CD4-positive, alpha-beta T cell treated with Interleukin-6 at 100 ng/mL for 8 hours (primary cell): ENCODE measurements at places on chromosomes 1 and 21.

DNA sequence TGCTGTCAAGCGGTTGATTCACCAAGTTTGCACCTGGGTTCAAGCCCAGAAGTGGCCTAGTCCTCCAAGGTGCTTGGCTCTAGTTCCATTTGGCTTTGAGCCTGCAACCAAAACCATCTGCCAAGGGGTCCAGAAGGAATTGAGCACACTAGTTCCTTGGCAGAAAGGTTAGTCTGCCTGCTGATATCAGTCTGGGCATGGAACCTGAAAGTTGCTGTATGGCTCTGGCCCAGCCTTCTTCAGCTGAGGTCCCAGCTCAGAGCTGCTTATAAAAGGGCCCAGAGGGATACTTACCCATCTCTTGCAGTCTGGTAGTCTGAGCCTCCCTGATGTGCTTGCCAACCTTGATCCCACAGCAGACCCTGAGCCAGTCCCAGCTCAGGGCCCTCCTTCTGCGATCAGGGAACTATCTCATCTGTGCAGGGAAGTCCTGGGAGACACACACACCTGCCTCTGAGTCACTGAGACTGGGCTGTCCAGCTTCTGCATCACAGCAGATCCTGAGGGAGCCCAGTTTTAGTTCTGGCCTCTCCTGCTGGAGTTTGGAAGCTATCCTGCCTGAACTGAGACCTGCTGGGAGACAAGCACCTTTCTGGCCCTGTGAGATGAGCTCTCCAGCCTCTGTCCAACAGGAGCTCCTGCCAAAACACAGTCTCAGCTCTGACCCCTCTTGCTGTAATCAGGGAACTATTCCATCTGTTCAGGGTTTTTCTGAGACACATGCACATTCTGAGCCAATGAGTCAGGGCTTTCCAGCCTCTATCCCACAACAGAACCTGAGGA is 75.8 kb downstream of the CTH start:
- DNase-seq, result no peak

- DNase-seq, result no peak
Observed at GRCh38 chr1:17907999-17908398, 152.9 kb downstream of the ACTL8 start.

- DNase-seq, result no peak
Observed at GRCh38 chr1:96072021-96072420, 649.6 kb upstream of the PTBP2 start.

GRCh38 chr1:145871994-145872924 is 13.4 kb upstream of the PIAS3 start:
- DNase-seq, result peak; percentile 23

DNA sequence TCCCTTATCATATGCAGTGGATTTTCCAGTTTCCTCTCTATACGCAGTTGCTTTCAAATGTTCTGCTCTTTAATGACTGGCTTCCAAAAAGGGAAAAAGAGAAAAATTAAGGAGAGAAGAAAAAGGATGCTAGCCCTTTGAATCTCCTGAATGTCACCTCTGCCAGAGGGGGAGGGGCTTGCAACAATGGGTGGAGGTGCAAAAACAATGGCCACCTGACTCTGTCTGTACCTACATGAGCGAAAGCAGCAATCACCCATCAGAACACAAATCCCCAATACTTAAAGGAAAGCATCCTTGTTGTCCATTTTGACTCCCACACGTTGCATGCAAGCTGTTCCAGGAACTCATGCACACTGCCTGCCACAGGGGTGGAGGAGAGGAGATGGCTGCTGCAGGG is 61.2 kb downstream of the CCDC30 start:
- no peak for DNase-seq

DNA sequence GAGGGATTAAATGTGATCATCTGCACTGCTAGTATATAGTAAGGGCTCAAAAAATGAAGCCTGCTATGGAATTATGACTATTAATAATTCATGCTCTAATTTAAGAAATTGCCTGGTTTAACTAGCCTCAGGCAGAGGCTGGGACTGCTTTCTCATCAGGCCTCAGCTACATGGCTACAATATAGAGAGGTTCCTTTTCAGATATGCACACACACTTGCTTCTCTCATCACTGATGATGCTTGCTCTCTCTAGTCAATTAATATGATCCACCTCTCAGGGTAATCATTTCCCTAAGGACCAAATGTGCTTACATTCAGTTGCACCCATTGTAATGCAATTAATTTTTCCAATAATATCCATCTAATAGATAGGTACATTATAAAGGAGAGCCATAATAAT is 324.9 kb upstream of the ST6GALNAC5 start:
- no peak for DNase-seq

- DNase-seq, result no peak
Observed at GRCh38 chr1:228075801-228076271, 6.7 kb upstream of the ARF1 start.
